MCF 10A (cell line): ENCODE measurements at places on chromosomes 4 and X. TPM values are rescaled to one million over a fixed set of nuclear protein-coding genes. Genes with fewer than 3 reads are reported as not detected.

Gene ZFYVE28
- 1.6 and 2.5 TPM in 2 replicates for total RNA-seq

Gene FAM156A
- total RNA-seq, result 19.3 and 21.2 TPM in 2 replicates

Gene VSIG4
- total RNA-seq, result not detected in 2 replicates

Gene IQCM
- not detected in 2 replicates for total RNA-seq

Gene RBMX2
- 31.2 and 34.4 TPM in 2 replicates for total RNA-seq

Gene SLITRK2
- total RNA-seq, result not detected in 2 replicates

Gene CXorf49
- not detected in 2 replicates for total RNA-seq

Gene RTL9
- total RNA-seq, result not detected in 2 replicates

Gene DTHD1
- total RNA-seq, result not detected in 2 replicates

Gene MAGEE1
- total RNA-seq, result 0.47 and 0.79 TPM in 2 replicates

Gene OPRPN
- total RNA-seq, result not detected in 2 replicates

Gene SFRP2
- total RNA-seq, result not detected in 2 replicates

Gene MCF2
- 1.5 and 2.1 TPM in 2 replicates for total RNA-seq

Gene GAB3
- total RNA-seq, result 2.0 and 2.1 TPM in 2 replicates

Gene ZFP92
- total RNA-seq, result not detected in 2 replicates

Gene ZNF185
- total RNA-seq, result 14.2 and 17.8 TPM in 2 replicates

Gene SLC9A7
- 28.3 and 29.3 TPM in 2 replicates for total RNA-seq
